ENCODE measurements at places on chromosomes 11 and 22. TPM values are rescaled to one million over a fixed set of nuclear protein-coding genes. Genes with fewer than 3 reads are reported as not detected.

BEST1 gene
- not detected for total RNA-seq

NECTIN1 gene
- 7.5 TPM for total RNA-seq

FOLR3 gene
- total RNA-seq = not detected

ZP1 gene
- total RNA-seq = not detected

SLC25A18 gene
- not detected for total RNA-seq

WT1 gene
- total RNA-seq = not detected

CHRNA10 gene
- total RNA-seq = 1.1 TPM

DNA sequence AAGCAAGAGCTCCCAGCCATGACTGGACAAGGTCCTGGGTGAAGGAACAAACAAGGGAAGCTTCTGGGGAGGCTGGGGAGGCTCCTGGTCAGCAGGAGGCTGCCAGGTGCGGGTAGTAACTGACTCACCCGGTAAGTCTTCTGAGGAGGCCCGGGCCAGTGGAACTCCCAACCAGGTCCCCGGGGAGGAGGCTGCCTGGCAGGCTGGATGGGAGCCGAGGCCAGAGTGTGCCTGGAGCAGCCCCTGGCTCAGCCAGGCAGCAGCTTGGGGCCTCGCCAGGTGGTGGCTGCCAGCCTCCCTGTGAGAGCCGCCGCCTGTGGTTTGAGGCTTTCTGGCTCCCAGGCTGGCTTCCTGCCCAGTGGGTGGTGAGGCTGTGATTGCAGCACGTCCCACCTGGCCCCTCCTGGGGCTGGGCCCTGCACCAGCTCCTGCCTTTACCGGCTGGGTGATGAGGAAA, 46.2 kb downstream of the IGF2 start:
- DNase-seq = peak; percentile 33

- no peak for DNase-seq
Measured at GRCh38 chr11:63683133-63683991, 2.1 kb downstream of the RTN3 start.

GRCh38 chr11:10568486-10568941, at the start of gene LYVE1:
TSS of gene LYVE1 (minus strand) at chr11:10568665. CDS start at chr11:10568532, 133 bp downstream.
- DNase-seq = no peak

DNA sequence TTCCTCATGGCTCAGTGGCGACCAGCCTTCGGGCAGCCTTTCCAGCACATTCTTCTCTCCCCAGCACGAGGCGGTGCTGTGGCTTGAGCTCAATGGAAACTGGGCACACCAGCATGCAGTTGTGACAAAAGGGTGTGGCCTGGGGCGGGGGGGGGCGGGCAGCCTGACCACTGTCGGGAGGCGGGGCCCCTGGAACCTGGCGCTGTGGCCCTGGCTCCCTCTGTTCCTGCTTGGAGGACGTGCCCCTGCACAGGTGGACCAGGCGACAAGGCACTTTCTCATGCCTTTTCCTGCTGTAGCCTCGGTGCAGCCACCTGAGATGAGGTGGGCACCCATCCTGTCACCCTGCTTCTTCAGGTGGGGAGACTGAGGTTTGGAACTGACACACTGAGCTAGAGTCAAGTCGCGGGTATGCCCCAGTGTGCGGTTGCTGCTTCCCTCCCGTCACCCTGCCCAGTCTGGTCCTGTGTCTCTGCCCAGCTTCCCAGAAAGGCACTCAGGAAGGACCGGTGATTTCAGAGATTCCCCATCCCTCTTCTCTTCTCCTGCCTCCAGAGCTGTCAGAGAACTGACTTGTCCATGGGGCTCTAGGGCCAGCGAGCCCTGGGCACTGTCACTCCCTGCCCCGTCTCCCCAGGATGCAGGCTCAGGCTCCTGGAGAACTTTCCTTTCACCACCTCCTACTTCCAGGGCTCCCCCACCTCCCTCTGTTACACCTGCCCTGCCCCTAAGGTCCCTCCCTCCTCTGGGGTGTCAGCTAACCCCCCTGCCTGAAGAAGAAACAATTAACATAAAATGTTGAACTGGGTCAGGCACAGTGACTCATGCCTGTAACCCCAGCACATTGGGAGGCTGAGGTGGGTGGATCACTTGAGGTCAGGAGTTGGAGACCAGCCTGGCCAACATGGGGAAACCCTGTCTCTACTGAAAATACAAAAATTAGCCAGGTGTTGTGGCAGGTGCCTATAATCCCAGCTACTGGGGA, 9.9 kb downstream of the B3GAT1 start:
- no peak for DNase-seq

DNA sequence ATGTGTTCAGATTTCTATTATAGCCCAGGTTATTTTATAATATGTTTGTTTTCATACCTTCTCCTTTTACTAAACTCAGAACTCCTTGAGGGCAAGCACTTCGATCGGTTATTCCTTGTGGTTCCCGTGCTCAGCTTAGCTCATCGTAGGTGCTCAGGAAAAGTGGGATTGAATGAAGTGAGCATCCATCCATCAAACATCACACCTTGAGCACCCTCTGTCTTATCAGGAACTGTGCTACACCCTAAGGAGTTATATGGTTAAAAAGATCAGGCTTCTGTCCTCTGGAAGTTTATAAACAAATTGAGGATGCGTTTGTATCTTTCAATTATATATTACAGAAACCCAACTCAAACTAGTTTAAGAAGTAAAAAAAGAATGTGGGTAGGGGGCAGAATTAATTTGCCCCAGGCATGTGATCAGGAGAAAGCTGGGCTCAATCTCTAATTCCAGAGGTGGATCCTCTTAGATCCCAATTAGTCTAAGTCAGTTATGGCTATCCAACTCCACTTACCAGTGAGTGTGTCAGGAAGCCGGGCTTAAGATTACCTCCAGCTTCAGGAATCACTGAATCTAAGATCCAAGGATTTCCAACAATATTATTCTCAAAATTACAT, 59.9 kb upstream of the RRAS2 start:
- no peak for DNase-seq
